ENCODE measurements at places on chromosomes 13 and 19.

GRCh38 chr13:35278917-35279316 is 197.6 kb downstream of the MAB21L1 start:
- no peak for DNase-seq

GRCh38 chr19:40744554-40745401 is 5.5 kb downstream of the ACTMAP start:
- DNase-seq = no peak

DNA sequence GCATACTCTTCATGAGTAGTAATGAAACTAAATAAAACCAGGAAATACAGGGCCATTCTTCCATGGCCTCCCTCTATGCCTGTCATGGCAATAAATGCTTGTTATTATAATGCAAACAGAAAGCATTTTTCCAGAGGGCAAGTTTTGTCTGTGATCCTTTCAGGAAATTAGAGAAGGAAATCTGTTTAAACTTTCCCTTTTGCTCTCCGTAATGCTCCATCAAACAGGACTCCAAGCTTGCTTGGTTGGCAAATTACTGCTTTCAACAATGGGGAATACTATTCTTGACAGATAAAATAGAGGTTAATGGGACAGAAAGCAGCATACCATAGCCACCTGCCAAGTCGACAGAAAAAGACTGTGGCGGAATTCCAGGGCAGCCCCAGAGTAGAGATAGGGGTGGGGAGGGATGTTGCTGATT is 252.5 kb downstream of the LHFPL6 start:
- no peak for DNase-seq

DNA sequence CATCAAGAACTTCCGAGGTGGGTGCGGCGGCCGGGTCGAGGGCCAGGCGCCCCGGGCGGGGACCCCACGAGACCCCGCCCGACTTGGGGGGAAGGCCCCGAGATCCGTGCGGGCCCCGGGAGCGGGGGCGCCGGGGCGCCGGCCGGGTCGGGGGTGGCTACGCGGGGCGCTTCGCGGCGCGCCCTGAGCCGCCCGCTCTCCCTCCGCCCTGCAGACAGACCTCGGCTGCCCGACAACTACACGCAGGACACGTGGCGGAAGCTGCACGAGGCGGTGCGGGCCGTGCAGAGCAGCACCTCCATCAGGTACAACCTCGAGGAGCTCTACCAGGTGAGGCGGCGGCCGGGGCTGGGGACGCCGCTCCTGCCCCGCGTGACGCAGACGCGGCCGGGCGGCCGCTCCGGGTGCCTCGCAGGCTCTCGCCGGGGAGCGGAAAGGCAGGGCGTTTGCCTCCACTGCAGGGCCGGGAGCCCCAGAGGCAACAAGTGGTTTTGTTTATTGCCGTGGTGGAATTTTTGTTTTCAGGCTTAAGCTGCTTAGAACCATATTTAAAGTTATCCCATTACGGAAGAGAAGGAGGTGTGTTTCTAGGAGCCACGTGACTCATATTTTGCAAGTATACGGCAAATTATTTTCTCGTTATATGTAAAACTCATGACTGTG is 477 bp downstream of the CUL4A start:
- DNase-seq = peak; percentile 71
